Renal cortex interstitium (tissue), 15 donors: ENCODE measurements at places on chromosomes 1 and 21. TPM values are rescaled to one million over a fixed set of nuclear protein-coding genes. Genes with fewer than 3 reads are reported as not detected.

The SPRR2A gene
- not detected for polyA plus RNA-seq

DNA sequence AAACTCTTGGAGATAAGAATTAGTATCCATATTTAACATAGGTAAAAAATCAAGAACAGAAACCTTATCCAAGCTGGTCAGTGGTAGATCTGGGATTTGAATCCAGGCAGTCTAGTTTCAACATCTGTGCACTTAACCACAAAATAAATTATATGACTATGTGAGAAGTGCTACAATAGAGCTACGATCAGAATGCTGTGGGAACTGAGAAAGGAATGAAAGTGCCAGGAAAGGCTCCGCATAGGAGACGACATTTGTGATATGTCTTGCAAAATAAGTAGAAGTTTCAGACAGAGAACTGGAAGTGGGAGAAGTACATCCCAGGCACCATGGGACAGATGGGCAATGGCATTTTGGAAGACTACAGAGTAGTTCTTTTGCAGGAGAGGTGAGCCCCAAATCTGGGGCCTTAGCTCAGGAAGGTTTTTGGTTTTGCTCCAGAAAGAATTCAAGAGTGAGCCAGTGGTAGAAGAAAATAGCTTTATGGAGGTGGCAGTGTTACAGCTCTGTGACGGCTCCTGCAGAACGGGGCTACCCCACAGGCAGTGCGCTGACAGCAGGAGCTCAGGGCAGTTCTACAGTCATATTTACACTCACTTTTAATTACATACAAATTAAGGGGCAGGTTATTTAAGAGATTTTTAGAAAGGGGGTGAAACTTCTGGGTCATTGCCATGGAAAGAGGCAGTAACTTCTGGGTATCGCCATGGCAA lies 25.5 kb upstream of the GJA5 start:
- DNase-seq: no peak

DNA sequence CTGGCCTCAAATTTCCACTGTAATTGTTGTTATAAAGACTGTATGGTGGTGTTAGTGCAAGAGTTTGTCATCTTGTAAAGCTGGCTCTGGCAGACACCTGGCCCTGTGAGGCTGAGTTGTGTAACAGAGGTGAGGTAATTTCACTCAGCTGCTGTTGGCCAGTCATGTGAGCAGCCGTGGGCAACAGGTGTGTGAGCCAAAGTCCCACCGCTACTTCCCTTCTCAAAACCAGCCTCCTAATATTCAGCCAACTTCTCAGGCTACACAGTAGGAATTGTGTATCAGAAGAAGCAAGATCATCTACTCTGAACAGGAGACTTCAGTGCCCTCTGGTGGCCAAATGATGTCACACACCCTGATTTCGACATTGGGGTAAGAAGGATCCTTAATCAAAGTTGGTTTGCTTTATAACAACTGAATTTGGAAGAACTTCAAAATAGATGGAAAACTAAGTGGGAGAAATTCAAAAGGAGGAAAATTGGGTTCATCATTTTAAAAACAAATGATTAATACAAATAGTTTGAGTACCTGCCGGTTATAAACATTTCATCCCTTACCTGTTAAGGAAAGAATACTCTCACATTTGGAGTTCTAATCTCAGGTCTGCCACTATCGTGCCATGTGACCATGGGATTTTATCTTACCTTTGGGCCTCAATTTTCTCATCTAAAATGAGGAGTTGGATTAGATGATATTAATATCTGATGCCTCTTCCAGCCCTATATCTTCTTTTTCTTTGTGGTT lies 2.6 kb upstream of the CREG1 start:
- DNase-seq: peak; percentile 58

GRCh38 chr1:56578138-56578962 lies 1.0 kb downstream of the PLPP3 start:
- peak; percentile 42 for DNase-seq

DNA sequence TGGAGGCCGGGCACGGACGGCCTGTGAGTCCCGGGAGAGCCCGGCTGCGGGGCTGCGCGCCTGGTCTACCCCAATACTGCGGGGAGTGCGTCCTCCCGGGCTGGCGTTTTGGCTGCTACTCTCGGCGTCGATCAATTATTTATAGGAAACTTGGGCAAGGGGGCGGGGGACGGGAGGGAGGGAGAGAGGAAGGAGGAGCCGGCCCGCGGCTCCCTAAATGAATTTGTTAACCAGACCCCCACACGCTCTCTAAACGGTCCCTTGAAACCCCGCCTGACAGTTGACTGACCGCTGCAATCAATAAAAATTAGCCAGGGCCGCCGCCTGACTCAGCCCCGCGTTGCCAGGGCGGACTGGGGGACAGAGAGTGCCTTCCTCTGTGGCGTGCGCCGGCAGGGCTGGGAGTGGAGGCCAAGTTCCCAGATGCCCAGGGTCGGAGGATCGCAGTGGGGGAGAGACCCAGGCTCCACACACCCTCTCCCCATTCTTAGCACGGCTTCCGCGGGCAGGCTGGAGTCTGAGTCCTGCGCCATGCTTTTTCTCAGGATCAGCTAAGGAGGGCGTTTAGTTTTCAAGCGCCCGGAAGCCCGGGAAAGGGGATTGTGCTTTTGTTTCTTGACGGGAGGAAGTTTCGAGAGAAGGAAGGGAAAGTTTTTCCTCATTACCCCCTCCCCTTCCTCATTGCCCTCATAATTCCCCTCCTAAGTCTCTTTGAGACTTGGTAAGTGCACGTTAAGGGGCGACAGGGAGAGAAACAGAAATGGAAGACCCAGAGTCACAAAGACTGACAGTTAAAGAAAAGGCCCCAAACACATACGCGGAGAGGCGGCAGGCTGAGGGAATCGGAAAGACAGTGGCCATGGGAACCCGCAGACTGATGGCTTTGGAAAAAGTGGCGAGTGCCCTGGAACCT lies 6.2 kb downstream of the PAX7 start:
- DNase-seq: no peak

GRCh38 chr1:203041351-203041932 lies 15.2 kb downstream of the PPFIA4 start:
- DNase-seq: no peak

DNA sequence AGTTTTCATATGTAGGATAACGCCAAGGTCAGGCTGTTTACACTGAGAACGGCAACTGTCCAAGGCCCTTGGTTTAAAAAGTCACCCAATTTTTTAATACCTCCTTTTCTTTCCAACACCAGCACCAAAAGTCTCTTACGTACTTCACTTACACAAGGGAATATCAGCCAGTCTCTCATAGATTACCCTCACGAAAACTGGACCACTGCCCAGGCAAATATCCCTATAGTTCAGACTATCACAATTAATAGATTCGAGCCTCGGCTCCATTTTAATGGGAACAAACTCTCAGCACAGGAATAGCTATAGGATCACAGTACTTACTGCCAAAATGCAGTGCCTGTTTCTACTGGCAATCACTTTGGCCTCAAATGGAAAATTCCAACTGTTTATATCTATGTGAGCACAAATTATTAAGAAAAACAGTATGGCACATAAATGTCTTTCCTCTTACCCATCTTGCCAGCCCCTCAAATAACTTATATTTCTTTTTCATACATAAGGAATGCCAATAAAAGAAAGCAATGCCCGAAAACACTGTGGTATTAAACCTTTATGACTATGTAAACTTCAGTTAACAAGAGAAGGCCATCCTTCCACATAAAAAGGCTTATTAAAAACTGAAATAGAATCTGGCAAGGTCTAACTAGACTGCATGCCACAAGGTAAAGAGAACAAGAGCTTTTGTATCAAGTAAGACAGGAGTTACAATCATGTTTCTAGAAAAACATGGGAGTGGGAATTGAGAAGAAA lies 97.8 kb downstream of the SLC45A1 start:
- no peak for DNase-seq

DNA sequence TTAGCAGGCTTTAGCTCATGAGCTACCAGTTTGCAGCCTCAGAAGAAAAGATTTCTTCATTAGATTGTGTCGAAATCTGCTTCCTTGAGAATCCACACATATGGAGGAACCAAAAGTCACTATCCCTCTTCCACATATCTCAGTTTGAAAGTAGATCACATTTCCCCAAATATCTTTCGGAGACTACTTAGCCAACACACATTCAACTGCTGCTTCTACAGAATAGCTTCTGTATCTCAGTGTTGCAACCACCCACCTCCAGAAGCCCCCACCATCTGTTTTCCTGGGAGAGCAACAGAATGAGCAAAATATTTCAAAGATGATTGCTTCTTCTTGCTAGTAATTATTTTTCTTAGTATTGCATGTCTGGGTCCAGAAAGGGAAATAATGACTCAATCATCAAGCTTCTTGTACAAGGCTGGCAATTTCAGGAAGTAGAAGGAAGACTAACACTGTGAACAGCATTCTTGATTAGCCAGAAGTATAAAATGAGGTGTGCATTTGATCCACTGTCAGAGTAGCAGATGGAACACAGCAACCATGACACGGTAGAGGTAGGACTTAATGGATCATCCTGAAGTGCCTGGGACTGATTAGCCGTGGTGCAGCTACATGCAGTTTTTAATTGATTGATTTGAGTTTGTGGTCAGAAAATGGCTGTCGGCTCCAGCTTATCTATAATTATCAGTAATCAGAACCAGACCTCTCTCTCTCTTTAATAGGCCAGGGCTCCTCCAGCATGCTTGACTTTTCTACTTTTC lies 24.9 kb downstream of the ZC3H11B start:
- no peak for DNase-seq

GRCh38 chr1:184507165-184507564 lies 120.3 kb downstream of the C1orf21 start:
- no peak for DNase-seq

GRCh38 chr1:169796274-169796810 lies 1.6 kb upstream of the METTL18 start:
- no peak for DNase-seq

The TDRKH gene
- 9.8 TPM for polyA plus RNA-seq

- DNase-seq: no peak
Observed at GRCh38 chr1:1211541-1212441, 2.2 kb downstream of the TNFRSF4 start.

The UBASH3A gene
- polyA plus RNA-seq: not detected
